Stimulated activated CD8-positive, alpha-beta memory T cell treated with anti-CD3 and anti-CD28 coated beads, Interleukin-12 subunit alpha, Interleukin-12 subunit beta, amount 100 ng/mL, for 4 hours (primary cell): ENCODE measurements at places on chromosomes 1 and 21.

GRCh38 chr1:160634543-160635491 lies 12.0 kb downstream of the SLAMF1 start:
- DNase-seq, result no peak

GRCh38 chr1:113686891-113687618 lies 72.2 kb downstream of the PHTF1 start:
- no peak for DNase-seq

- DNase-seq, result no peak
These were observed 14.1 kb upstream of the KIAA0040 start for GRCh38 chr1:175206687-175207086.

DNA sequence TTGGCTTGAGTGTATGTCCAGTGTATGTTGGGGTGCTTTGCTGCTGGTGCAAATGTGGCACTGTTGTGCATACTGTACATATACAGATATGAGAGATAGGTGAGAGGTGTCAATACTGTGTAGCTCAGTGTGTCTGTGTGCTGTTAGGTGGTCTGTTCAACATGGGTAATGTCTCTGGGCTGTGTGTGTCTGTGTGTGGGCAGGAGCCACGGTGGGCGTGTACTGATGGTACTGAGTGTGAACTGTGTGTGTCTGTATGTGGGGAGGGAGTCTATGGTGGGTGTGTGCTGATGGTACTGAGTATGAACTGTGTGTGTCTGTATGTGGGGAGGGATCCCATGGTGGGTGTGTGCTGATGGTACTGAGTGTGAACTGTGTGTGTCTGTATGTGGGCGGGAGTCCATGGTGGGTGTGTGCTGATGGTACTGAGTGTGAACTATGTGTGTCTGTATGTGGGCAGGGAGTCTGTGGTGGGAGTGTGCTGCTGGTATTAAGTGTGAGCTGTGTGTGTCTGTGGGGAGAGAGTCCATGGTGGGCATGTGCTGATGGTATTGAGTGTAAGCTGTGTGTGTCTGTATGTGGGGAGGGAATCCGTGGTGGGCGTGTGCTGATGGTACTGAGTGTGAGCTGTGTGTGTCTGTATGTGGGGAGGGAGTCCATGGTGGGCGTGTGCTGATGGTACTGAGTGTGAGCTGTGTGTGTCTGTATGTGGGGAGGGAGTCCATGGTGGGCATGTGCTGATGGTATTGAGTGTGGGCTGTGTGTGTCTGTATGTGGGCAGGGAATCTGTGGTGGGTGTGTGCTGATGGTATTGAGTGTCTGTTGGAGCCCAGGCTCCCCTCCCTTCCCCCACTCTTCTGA lies 32.2 kb upstream of the FOXO6 start:
- no peak for DNase-seq

- DNase-seq, result no peak
These were observed 1.5 kb downstream of the ENAH start for GRCh38 chr1:225651376-225651871.

GRCh38 chr1:29396438-29397255 lies 160.3 kb downstream of the PTPRU start:
- no peak for DNase-seq

GRCh38 chr1:94098585-94099111 lies 22.3 kb downstream of the ABCA4 start:
- no peak for DNase-seq

- DNase-seq, result no peak
These were observed 42.7 kb upstream of the FASLG start for GRCh38 chr1:172616195-172616594.

DNA sequence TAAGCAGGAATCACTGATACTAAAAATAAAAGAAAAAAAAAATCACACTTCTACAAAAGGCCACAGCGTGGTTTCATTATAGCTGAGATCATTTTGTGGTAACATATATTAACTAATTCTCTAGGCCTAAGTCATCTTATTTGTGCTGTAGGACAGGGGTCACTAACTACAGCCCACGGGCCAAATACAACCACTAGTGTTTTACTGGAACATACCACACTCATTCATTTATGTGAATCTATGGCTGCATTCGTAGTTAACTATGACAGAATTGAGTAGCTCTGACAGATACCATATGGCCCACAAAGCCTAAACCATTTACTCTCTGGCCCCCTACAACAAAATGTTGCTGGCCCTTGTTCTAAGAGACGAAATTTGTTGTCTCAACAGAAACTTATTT lies 224.4 kb downstream of the VAV3 start:
- no peak for DNase-seq

GRCh38 chr1:227779685-227780084 lies 35.8 kb upstream of the PRSS38 start:
- DNase-seq, result no peak

DNA sequence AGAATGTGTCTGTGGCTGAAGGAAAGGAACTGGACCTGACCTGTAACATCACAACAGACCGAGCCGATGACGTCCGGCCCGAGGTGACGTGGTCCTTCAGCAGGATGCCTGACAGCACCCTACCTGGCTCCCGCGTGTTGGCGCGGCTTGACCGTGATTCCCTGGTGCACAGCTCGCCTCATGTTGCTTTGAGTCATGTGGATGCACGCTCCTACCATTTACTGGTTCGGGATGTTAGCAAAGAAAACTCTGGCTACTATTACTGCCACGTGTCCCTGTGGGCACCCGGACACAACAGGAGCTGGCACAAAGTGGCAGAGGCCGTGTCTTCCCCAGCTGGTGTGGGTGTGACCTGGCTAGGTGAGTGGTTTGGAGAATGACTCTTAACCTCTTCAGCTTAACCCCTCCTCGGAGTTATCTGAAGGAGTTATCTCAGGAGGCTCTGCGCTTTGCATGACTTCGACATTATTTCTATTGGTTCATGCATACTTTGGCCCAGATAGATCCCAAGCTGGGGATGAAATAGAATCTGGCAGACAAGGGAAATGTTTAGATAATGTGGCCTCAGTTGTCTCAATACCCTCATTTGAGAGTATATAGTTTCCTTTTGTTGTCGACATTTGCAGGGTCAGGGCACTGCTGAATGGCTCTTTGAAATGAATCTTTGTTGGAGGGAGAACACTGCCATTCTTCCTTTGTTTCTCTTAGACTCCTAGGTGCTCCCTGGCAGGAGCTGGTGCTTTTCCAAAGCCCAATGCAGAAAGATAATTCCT lies 39.7 kb downstream of the PTGFRN start:
- no peak for DNase-seq

DNA sequence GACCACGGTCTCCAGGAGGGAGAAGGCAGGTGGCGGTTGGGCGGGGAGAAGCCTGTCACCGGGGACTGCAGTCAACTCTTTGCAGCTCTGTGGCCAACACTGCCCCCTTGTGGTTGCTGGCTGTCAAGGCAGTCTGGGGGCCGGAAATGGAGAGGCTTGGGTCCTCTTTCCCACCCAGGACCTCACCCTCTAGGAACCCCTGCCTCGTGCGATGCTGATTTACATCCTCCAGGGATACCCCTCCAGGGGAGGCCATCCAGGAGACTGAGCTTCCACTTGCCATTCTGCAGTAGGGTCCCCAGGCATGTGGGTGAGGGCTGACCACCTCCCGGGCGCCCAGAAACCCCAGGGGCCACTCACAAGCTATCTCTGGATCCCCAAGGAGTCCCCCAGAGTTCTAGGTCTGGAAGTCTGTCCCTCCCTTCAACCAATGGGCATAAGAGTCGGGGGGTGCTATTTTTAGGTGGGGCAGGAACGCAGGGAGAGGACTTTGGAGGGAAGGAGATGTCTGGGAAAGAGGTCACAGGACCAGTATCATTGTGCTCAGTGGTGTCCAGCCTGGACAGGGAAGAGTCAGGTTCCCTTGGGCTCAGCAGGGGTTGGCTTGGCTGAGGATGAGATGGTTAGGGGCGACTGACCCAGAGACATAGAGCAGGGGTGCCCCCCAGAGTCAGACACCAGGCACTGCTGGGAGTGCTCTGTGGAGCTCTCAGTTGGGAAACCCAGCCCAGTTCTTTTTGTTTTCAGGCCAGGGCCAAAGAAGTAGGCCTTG lies 7.1 kb upstream of the GPR61 start:
- peak; percentile 77 for DNase-seq

DNA sequence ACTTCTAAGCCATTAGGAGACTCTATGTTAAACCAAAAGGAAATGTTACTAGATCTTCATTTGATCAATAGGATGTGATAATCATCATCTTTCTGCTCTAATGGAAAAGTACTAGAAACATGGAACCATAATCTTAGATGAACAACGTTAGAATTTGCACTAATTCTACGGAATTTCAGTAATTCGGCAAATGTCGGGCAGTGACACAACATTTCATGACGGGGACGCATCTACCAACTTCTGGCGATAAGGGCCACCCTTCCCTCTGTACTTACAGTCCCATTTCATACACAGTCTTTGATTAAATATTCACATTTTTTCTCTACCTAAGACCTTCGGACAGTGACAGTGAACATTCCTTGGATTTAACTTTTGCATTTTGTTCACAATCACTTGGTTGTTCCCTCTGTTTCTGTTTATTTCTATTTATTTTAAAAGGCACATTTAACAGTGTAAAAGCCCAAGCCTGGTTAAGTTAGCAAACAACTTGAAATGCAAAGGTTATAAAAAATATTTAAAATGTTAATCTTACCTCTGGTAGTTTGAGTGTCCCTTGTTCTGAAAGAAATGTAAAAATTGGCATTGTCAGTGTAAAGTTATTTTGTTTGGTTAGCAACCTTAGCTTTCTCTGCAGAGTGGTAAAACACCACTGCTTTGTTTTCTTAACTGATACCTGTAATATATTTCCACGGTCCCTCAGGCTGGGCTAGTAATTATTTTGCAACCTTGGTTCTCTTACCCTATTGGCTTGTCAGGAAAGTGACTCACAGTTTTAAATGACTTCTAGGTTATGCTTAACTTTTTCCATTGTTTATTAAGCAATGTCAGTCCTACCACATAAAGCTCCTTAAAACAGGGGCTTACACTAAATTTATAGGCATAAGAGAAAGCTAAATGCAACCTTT lies 276.9 kb downstream of the VAV3 start:
- no peak for DNase-seq

DNA sequence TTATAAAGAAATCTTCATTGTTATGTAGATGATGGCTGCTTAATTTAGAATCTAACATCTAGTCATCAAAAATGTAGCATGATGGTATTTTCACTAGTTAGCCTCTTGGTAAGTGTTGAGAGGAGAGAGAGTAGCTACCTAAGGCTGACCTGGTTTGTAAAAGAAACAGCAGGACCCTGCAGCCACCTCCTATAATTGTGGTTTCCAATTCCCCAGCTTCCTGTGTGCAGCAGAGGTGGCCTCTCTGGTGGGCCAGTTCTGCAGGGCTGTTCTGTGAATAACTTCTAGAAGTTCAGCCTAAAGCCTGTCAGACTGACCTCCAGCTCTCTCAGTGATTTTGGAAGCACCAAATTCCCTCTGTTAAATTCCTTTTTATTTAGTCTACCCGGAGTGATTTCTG lies 246.4 kb upstream of the LRRC7 start:
- no peak for DNase-seq

- peak; percentile 42 for DNase-seq
These were observed 3.7 kb upstream of the FNDC7 start for GRCh38 chr1:108708691-108709660.

DNA sequence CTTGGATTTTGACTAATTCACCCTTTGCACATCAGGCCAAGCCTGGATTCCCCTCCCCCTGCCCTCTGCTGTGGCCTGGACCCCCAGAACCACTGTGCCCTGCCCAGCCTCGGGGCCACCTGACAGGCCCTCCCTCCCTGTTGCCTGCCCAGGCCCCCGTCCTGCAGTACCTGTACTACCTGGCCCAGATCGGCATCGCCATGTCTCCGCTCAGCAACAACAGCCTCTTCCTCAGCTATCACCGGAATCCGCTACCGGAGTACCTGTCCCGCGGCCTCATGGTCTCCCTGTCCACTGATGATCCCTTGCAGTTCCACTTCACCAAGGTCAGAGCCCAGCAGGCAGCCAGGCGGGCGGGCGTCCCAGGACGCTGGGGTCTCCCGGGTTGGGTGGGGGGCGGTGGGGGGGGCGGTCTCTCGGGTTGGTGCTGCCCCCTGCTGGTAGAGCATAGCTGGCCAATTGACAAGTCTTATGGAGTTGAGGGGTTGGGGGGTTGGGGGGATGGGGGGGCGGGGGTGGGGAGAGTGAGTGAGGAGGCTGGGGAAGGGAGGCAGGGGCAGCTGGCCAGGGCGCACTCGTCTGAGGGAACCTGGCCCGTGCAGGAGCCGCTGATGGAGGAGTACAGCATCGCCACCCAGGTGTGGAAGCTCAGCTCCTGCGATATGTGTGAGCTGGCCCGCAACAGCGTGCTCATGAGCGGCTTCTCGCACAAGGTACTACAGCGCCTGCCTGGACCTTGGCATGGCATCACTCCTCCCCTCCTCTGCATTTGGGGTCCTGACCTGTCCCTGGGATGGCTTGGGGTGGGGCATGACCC lies 10.7 kb downstream of the AMPD2 start:
- no peak for DNase-seq
